ENCODE measurements at places on chromosomes 1 and 21.

- DNase-seq: no peak
Observed at GRCh38 chr1:212918824-212919223, 31.5 kb upstream of the VASH2 start.

GRCh38 chr21:28325618-28326017 is 667.1 kb downstream of the LTN1 start:
- DNase-seq: no peak

DNA sequence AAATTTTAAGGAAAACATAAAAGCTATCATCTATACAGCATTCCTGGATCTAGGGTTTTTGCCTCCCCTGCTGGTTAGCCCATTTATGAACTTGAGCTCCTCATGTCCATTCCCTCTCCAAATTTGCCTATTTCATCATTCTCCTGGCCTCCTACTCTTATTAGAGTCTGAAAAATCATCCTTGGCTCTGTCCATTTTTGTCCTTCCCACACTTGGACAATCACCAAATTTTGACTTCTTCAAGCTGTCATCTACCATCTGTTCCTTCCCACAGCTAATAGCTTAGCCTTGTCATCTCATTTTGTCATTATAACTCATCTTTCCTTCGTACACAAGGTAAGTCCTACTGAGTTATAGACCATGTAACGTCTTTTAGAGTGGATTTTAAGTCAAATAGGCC is 2.2 kb upstream of the HENMT1 start:
- no peak for DNase-seq

GRCh38 chr1:27770293-27770830 is 2.7 kb upstream of the STX12 start:
- DNase-seq: no peak

- no peak for DNase-seq
Observed at GRCh38 chr1:206890125-206891060, 6.8 kb upstream of the IL24 start.

DNA sequence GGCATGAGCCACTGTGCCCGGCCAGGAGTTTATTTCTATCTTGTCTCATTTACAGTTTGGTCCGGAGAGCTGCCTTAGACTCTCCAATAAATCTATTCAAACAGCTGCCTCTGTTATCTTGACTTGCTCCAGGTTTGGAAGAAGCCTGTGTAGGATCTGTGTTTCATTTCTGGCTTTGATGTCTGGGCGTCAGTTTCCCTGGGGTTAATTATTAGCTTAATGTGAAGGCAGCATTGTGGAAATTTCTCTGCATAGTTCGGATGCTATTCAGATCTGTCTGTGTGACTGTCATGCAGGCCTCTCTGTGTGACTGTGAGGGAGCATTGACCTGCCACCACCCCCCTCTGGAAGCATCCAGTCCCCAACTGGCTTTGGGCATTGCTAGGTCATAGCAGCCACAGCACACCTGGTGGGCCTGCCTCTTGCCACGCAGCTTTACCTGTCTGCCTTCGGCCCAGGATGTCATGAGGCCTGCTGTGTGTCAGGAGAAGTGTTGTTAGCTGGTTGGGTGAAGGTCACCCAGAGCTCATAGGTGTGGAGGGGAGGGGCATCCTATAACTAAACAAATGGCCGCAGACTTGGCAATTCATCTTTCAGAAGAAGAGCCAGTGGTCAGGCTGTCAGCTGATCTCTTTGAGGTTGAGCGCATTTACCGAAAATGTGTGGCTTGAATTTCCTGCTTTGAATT is 9.8 kb downstream of the IFNGR2 start:
- DNase-seq: no peak

DNA sequence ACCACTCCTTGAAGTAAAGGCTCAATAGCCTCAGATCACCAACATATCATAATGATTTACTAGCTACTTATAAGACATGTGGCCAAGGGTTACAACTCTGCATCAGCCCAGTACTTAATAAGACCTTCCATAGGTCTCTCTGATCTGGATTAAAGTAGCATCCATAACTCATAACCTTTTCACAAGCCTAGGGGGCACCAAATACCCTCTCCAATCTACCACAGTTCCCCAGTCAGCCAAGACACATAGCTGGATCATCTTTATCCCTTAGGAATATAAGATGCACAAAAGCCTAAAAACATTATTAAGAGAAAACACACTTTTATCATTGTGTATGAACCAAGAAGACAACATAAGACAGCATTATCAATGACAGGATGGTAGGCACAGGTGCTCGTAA is 22.1 kb downstream of the SSX2IP start:
- DNase-seq: no peak

- DNase-seq: no peak
Observed at GRCh38 chr1:94535879-94536278, 5.7 kb downstream of the F3 start.

GRCh38 chr1:11434501-11434900 is 44.5 kb upstream of the DISP3 start:
- no peak for DNase-seq

- no peak for DNase-seq
Observed at GRCh38 chr21:34065027-34065426, 8.4 kb upstream of the MRPS6 start.

DNA sequence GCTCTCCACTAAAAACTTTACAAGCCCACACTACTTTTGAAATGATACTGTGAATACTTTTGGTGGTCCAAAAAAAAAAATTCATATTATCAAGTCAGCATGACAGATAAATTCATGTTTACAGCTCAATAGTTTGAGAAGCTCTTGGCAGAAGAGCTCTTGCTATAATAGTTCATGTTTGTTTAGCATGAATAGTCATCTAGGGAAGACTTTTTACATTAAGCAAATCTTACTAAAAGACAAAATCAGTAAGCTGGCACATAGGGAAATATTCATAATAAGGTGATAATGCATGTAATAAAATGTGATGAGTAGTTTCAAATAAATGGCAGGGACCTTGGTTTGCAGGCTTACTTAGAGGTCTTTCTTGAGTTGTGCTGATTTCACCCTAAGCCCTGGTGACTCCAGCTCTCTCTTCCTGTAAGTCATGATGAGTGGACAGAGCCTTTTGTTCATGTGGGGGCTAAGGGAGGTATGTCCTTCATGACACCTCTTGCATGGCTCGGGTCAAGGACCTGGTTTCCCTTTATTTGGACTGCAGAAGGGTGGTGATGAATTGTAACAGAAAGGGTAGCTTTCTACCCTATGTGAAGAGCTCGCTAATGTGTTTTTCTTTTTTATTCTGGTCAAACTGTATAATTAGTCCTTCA is 166.7 kb downstream of the GABPA start:
- DNase-seq: no peak

DNA sequence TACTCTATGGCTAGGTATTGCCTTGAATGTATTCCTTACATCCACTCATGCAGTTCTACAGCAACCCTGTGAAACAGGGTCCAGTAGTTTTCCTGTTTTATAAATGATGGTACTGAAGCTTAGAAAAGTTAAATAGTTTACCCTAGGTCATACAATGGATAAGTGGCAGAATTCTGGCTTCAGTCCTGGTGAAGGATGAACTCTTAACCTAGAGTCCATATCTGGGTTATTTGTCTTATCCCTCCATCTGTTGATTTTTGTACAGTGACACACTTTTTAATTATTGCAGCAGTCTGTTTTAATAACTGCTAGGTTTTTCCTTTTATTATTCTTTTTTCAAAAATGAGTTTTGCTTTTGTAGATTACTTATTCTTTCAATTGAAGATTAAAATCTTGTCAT is 263.9 kb downstream of the DNM3 start:
- no peak for DNase-seq
